ENCODE measurements at places on chromosomes 11 and 22.

GRCh38 chr22:39133871-39134270 lies 18.6 kb downstream of the CBX7 start:
- DNase-seq, result no peak

DNA sequence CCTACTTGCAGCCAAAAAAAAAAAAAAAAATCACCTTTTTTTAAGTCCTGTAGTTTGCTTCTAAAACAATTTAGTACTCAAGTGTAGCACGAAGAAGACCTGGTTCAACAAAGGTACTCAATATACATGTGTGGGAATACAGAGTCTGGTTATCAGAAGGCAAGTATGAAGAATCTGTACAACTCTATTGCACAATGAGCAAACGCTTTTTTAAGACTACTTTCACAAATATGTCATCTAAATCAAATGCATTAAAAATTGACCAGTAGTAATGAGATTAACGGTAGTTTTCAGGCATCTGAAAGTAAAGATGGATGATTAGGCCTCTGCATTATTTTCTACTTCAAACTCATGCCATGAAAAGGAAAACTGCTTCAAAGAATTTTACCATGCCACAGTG lies 9.5 kb downstream of the CHORDC1 start:
- DNase-seq, result no peak

DNA sequence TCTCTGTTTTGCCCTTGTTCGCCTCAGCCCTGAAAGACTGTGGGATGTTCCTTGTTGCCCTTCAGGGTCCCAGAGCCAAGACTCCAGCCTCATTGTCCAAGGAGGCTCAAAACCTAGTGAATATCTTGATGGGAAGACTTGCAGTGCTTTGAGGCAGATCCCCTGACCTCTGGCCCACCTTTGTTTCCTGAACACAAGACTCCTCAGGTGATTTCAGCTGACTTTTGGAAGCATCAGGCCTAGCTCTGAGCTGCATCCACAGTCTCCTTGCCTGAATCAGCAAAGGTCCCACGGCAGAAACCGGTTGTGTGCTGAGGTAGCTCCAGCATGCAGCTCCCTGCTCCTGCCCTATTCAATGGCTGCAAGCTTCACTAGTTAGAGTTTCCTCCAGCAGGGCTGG lies 159.3 kb upstream of the B3GAT1 start:
- no peak for DNase-seq

DNA sequence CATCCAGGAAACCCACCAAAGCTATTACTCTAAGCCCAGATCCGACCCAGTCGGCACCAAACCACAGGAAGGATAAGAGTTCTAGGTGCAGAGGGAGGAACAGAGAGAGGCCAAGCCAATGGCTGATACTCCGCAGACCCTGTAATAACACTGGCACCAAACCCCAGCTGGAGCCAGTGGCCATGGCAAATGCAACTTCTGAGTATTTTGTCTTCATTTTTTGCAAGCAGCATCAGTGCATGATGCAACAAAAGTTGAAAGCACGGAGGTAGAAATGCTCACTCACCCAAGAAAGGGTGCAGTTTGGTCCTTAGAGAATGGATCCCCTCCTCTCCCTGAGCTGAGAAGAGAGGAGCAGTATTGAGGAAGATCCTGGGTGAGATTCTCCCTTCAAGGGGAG lies 2.8 kb downstream of the TMEM121B start:
- DNase-seq, result no peak

GRCh38 chr22:44536411-44536810 lies 38.4 kb upstream of the RTL6 start:
- DNase-seq, result no peak

DNA sequence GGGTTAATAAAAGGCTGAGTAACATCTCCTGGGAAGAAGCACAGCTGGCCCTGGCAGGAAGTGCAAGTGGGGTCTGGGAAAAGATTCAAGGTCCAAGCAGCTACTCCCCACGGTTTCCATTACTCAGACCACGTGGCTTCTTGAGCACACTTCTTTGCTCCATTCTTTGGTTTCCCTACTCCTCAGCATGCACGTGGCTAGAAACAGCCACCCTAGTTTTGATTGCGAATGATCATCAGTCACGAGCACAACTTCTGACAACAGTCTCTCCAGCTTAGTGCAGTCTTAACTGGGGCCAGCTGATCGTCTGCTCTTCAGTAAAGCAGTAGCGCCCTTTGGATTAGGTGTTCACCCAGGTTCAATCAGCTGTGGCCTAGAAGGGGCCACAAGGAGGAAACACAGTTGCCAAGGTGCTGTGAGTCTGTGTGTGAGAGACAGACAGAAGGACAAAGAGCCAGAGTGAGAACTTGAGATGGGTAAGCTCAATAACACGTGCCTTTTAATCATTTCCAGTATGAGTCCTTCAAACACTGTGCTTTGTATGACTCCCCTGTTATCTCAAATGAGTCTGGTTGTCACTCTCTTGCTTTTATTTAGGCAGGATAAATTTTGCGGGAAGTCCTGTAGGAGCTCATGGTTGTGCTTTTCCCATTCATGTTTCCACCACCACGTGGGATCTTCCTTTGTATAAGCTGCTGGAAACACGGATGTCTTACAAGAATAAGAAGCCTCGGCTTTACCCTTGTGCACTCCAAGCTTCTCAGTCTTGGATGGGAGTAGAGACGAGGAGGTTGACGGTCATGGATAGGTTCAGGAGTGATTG lies 901 bp upstream of the PARVA start:
- DNase-seq, result no peak

DNA sequence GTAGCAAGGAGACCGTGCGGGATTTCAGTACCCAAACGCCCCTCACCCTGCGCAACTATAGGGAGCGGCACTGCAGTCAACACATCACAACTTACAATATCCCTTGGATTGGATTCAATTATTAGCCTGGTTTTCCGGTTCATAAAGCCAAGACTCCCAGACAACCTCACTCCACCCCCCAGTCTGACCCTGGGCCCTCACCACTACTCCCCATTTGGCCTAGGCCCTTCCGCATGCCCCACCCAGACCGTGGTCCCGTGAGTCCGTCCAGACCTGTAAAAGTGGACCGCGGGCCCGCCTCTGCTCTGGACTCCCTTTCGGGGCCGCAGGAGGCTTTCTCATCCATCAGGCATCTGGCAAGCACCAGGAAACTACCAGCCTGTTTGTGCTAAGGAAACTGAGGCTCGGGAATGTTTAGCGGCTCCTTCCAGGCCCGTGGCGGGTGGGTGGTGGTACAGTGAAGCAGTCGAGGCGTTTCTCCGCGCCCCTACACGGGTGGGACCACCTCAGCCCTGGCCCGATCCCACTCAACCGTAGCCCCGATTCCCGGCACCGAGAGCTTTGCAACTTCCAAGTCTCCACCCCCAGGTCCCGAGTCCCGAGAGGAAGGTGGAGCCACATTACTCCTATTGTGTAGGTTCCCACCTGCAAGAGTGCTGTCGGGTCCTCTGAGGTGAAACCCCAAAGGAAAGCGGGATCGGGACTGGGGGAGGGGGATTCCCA lies 679 bp upstream of the DPP3 start:
- no peak for DNase-seq

- no peak for DNase-seq
Observed at GRCh38 chr22:35912658-35913057, 116.0 kb downstream of the RBFOX2 start.

DNA sequence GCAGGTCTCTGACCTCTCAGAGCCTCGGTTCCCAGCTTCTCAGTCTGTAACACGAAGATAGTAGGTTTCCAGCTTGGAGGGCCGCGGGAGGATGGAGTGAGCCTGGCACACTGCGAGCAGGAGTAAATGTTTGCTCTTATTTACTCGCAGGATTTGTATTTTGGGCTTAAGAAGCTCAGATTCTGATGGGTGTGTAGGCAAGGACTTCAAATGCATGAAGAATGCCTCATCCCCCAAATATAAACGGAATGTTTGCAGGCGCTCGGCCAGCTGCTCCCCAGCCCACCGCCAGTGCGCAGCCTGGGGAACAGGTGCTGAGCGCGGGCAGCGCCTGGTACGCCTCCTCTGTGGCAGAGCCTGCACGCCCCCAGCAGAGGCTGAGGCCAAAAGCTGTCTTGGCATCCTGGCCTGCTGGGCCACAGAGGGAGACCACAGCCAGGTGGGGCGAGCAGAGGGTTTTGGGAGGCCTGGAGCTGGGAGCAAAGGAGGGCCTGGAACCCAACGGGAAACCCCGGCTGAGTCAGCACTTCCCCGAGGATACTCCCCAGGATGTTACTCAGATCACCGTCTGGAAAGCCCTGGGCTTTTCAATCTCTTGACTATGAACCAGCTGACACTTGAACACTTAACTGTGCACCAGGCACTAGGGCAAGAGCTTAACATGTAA lies 9.4 kb downstream of the EHD1 start:
- no peak for DNase-seq

DNA sequence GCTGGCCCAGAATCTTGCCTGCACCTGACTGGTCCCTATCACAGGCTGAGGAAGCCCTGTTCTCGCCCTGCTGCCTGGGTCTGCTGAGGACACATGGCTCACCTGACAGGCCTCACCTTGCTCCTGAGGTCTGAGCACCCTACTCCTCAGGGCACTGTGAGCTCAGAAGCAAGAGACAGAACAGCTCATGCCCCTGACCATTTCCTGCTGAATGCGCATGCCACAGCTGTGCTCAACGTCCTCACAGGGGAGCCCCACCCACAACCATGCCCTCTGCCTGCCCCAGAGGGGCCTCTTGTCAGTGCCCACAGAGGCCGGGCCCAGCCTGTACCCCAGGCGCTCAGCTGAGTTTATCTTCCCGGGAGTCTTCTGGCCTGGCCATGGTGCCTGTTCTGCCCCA lies 2.8 kb upstream of the TSPO start:
- DNase-seq, result no peak

GRCh38 chr11:111642542-111642941 lies 40.3 kb downstream of the SIK2 start:
- no peak for DNase-seq

All from GM10248 (cell line).